ENCODE measurements at places on chromosomes 2 and 18.

- DNase-seq = no peak
These were observed 15.8 kb downstream of the CCNYL1 start for GRCh38 chr2:207727261-207727660.

DNA sequence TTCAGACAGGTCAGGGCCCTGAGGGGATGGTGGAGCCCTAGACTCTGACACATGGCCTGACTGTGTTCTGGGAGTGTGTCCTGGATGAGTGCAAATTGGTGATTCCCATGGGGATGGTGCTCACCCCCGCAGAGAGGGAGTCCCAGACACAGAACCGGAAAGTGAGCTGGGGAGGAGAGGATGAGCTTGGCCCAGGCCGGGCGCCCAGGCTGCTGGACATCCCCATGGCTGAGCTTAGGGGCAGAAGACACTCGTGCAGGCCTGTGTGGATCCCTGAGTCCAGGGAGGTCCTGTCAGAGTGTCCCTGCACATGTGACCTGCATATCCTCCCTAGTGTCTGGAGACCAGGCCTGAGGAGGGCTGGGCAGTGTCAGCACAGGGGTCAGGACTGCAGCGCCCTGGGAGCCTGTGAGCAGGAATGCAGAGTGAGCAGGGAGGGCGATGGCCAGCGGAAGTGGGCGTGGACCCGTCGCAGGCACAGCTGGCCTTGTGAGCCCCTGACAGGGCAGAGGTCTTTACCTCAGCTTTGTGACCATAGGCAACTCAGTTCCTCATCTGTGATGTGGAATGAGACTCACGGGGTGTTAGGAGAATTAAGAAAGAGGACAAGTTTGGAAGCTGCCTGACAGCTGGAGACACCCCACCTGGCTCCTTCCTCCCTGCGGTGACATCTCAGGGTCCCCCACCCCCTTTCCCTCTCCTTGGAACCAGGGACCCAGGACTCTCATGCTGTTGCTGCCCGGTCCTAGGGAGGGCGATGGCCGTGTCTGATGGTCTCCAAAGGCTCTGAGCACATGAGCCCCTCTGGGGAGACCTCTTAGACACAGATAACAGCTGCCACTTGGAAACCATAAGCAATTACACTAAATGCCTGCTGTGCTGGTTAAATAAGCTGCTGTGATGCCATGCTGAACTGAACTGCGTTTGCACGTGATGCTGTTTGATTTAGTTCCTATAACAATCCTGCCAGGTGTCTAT is 62.6 kb upstream of the HS6ST1 start:
- DNase-seq = no peak

- DNase-seq = no peak
These were observed 150.8 kb downstream of the INHBB start for GRCh38 chr2:120496759-120497158.

GRCh38 chr2:26283606-26284005 is 38.9 kb downstream of the HADHB start:
- DNase-seq = no peak

GRCh38 chr18:70506511-70506910 is 217.7 kb downstream of the SOCS6 start:
- no peak for DNase-seq

- DNase-seq = no peak
These were observed 14.1 kb downstream of the LIMS1 start for GRCh38 chr2:108548208-108549003.

DNA sequence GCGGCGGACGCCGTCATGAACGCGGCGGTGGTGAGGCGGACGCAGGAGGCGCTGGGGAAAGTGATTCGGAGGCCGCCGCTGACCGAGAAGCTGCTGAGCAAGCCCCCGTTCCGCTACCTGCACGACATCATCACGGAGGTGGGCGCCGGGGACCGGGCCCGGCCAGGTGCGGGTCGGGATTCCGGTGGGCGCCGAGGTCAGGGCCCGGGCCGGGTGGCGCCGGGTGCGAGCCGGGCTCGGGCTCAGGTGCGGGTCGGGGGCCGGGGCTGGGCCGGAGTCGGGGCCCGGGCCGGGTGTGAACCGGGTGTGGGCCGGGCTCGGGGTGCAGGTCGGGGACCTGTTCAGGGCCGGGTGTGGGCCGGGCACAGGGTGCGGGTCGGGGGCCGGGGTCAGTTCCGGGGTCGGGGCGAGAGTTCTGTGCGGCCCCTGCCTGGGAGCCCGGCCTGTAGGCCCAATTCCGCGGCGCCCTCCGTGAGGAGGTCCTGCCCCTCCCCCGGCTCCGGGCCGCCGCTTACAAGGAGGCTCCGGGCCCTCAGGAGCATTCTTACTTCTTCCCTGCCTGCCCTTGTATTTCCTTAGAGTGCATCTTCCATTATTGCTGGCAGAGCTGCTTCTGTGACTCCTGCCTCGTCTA is 447 bp downstream of the TRAF3IP1 start:
- no peak for DNase-seq

DNA sequence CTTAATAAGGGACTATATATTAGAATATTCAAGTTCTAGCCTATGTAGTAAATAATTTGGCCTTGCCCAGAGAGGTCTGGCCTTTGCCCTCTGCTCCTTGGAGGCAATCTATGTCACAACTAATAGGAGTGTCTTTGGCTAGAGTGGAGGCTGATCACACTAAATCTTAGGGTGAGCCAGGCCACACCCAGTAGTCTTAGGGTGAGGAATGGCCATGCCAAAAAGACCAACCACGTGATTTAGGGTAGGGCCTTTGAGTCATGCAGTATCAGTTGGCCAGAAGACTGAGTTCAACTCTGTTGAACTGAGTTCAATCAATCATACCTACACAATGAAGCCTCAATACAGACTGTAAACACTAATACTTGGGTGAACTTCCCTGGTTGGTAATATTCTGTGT is 26.0 kb upstream of the FLACC1 start:
- DNase-seq = no peak

DNA sequence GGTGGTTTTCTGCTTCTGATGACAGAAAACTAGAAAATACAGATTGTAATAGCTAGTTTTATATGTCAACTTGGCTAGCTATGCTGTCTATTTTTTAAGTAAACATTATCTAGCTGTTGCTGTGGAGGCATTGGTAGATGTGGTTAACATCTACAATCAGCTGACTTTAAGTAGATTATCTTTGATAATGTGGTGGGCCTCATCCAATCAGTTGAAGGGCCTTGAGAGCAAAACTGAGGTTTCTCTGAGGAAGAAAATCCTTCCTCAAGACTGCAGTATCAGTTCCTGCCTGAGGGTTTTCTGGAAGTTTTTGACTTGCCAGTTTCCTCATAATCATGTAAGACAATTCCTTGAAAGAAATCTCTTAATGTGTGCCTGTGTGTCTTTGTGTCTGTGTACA is 75.9 kb upstream of the SPHKAP start:
- no peak for DNase-seq

GRCh38 chr18:24913507-24914170 is 438.3 kb downstream of the ZNF521 start:
- no peak for DNase-seq

DNA sequence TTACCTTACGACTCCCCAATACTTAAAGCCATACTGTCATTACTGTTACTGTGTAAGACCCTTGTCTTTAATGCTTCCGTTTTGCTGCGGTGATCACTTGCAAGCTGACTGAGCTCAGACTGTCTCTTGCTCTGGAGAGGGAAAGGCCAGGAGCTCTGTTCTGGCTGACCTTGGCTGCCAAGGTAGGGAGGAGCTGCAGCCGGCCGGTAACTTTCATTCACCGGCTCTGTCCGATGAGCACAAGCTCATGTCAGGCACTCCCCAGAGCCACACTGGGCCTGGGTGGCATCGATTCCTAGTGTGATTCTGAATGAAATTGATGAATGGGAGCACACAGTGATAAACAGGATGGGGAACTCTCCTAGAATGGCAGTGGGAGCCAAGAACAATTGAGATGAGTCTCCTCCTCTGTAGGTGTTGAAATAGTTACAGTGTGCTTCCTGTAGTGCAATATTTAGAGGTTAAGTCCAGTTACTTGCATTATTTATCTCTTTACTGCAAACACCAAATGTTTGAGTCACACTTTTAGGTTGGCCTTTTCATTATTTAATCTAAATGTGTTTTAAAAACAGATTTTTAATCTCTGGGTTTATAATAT is 100.9 kb downstream of the ATP9B start:
- no peak for DNase-seq

Measured in cortex of kidney (tissue), 1 donor.